NCI-H187 treated with DMSO at 0.1 percent for 48 hours (cell line): ENCODE measurements at places on chromosomes 2 and 18.

DNA sequence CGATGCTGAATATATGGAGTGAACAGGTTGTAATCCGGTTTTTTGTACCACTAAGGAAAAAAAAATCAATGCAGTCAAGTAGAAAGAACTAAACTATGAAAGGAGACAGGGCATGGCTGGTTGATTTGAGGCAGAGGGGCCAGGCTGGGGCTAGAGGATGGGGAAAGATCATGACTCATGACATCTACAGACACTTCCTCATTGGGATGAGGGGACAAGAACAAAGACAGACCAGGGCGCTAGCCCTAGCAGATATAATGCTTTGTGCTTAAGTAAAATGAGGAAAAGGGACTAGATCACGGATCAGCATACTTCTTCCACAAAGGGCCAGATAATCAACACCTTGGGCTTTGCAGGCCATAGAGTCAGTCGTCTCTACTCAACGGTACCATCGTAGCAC, 55.8 kb downstream of the ST6GAL2 start:
- DNase-seq, result no peak

DNA sequence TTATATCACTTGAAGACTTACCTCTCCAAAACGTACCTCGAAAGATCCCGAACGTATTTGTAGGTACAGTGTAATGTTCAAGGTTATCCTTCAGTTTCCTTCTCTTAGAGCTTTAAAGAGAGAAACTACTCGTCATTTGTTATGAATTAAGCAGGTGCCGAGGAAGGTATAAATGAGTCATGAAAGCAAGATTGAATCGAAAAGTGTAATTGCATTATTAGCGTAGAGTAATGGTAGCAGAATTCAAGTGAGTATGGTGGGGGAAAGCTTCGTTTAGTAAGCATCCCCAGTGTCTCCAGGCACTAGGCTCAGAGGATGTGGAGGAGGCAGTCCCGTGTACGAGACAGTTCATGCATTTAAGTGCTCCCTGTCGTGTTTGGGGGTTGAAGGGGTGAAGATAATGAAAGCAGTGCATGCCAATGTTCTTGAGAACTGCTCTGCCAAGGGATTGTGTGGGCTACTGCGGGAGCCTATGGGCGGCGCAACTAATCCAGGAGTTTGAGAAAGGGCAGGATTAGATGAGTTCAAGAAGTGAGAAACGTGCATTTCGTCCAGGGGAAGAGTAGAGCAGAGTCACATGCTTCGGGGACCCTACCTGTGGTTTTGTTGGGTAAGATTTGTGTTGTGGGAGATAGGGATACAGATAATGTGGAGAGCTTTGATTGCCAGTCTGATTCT, 858 bp downstream of the POLR1B start:
- DNase-seq, result no peak

- DNase-seq, result no peak
These were observed 520.6 kb downstream of the TNS1 start for GRCh38 chr2:217482056-217482710.

DNA sequence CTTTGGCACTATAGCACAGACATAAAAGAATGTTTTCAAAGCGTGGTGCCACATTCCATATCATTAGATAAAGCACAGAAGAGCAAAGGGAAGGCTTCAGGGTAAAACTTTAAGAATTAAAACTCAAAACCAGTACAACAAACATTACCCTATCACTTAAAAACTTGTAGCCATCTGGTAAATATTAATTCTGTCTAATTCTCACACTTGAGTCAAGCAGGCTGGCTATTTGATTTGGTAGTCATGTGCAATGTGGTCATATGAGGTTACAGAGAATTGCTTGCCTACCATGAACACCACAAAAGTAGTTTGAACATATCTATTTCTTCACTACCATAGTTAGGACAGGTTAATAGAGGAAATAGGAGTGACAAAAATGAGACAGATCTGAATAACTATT, 244.9 kb downstream of the IRS1 start:
- no peak for DNase-seq

DNA sequence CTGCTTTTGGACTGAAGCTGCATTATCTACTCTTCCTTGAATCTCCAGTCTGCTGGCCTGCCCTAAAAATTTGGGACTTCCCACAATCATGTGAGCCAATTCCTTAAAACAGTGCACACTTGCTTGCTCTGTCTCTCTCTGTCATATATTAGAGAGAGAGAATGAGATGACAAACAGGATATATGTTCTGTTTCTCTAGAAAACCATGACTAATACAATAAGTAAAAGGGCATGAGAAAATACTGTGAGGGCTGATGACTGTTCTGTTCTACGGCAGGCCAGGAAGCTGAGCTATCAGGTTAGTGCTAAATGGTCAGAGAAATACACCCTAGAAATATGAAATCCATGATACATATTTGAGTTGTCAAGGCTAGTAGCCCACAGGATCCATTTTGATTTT, 1896.8 kb upstream of the CELF4 start:
- no peak for DNase-seq

GRCh38 chr18:37496568-37496967, 69.0 kb downstream of the CELF4 start:
- no peak for DNase-seq

- DNase-seq, result no peak
These were observed 140.9 kb upstream of the MYCN start for GRCh38 chr2:15799432-15799827.

DNA sequence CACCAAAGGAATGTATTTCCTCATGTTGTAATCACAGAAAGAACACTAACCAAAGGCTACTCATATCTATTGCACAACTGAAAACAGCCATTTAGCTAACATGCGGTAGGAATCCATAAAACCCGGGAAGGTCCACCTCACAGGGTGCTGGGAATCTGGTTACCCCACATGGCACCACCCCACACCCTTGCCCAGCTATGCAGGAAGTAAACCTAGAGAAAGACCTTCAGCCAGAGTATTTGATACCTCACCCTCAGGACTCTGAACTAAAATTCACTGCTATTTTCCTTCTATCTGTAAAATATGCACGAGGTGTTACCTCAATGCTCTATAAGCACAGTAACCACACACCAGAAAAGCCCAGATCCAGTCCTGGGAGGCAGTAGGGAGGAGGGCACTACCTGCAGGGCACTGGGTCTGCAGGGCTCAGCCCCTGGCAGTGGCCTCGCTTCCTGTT, 45.8 kb downstream of the PTPN2 start:
- DNase-seq, result no peak

DNA sequence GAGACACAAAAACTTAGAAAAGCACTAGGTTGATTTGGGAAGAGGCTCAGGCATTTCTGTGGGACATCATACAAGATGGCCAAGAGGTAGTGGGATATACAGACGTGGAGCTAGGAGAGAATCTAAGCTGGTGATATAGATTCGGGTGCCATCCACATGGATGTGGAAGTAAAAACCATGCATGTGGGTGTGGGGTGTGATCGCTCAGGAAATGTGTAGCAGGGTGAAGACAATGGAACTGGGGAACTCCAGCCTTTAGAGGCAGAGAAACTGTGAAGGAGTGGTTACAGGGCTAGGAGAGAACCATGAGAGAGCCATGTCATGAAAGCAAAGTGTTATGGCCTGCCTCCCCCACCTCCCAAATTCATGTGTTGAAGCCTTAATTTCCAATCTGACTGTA, 43.0 kb upstream of the CTLA4 start:
- DNase-seq, result no peak

GRCh38 chr2:117949806-117950205, 64.1 kb downstream of the CCDC93 start:
- no peak for DNase-seq
